ENCODE measurements at places on chromosomes 2 and 18. TPM values are rescaled to one million over a fixed set of nuclear protein-coding genes. Genes with fewer than 3 reads are reported as not detected.

The HTR2B gene
- 0.08 TPM for total RNA-seq

The SPATA3 gene
- not detected for total RNA-seq

The MYO1B gene
- 65.7 TPM for total RNA-seq

The SEPTIN2 gene
- 238 TPM for total RNA-seq

The TCF4 gene
- 1.3 TPM for total RNA-seq

The NPAS2 gene
- 114 TPM for total RNA-seq

Measured in A549 treated with CORT108297 at 1 μM for 4 hours (cell line).